ENCODE measurements at places on chromosomes 6 and 20. TPM values are rescaled to one million over a fixed set of nuclear protein-coding genes. Genes with fewer than 3 reads are reported as not detected.

The KCNG1 gene
- 9.9 TPM for total RNA-seq

The KCNS1 gene
- total RNA-seq: 0.40 TPM

The GGT7 gene
- total RNA-seq: 5.1 TPM

The NNAT gene
- 0.28 TPM for total RNA-seq

The MKKS gene
- 11.8 TPM for total RNA-seq

The BMP7 gene
- total RNA-seq: 34.2 TPM

The ESR1 gene
- 0.80 TPM for total RNA-seq

The THBD gene
- 46.5 TPM for total RNA-seq

The SLC35D3 gene
- total RNA-seq: not detected

The PAK5 gene
- total RNA-seq: 0.52 TPM

The STAU1 gene
- 55.8 TPM for total RNA-seq

The BPIFB1 gene
- total RNA-seq: 8.3 TPM

The OTOR gene
- total RNA-seq: not detected

The ANKRD66 gene
- not detected for total RNA-seq

The SPATS1 gene
- not detected for total RNA-seq

The SLC13A3 gene
- 0.92 TPM for total RNA-seq

The BANF2 gene
- not detected for total RNA-seq

The PLTP gene
- 46.7 TPM for total RNA-seq

The TFAP2C gene
- total RNA-seq: 30.8 TPM

The BPIFB2 gene
- 2.0 TPM for total RNA-seq

The SSR1 gene
- 110 TPM for total RNA-seq

The CGAS gene
- 8.6 TPM for total RNA-seq

The PRSS16 gene
- 7.7 TPM for total RNA-seq

The FERMT1 gene
- 34.0 TPM for total RNA-seq

The CCN2 gene
- total RNA-seq: 1.8 TPM

The ABHD16A gene
- 28.3 TPM for total RNA-seq

The PTCHD4 gene
- 0.40 TPM for total RNA-seq

The ABHD16B gene
- not detected for total RNA-seq

The LTB gene
- 1.1 TPM for total RNA-seq

The HLA-DQB1 gene
- 1.1 TPM for total RNA-seq

The EMILIN3 gene
- total RNA-seq: 0.12 TPM

The SYCP2L gene
- total RNA-seq: not detected

The BCAS1 gene
- 1.8 TPM for total RNA-seq

The CLDN20 gene
- not detected for total RNA-seq

The CRYBG1 gene
- total RNA-seq: 124 TPM

The ADGRF5 gene
- total RNA-seq: 2.5 TPM
